CD4-positive, alpha-beta T cell treated with Interleukin-17A for 1 hour (primary cell): ENCODE measurements at places on chromosomes 4 and X.

GRCh38 chrX:154349359-154349935 lies 25.0 kb downstream of the FLNA start:
- DNase-seq = peak; percentile 32

- DNase-seq = no peak
These were observed 68.2 kb downstream of the MAGEA10 start for GRCh38 chrX:152070144-152070543.

- no peak for DNase-seq
These were observed 14.0 kb upstream of the GPKOW start for GRCh38 chrX:49137492-49137891.

DNA sequence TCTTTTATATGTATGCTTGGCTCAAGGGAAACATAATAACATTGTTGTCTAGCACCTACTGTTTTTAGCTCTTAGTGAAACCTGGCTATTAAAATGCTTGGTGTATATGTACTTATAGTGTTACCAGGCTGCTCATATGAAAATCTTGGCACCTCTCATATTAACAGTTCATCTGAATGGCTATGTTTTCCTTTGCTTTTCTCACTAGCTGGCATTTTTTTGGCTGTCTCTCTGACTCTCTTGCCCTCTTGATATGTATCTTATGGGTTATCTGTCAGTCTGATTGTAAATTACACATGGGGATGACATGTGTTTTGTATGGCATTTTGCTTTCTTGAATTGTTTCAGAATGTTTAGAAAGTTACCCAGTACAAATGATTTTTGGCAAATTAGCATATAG lies 158.0 kb downstream of the ARHGAP24 start:
- no peak for DNase-seq

DNA sequence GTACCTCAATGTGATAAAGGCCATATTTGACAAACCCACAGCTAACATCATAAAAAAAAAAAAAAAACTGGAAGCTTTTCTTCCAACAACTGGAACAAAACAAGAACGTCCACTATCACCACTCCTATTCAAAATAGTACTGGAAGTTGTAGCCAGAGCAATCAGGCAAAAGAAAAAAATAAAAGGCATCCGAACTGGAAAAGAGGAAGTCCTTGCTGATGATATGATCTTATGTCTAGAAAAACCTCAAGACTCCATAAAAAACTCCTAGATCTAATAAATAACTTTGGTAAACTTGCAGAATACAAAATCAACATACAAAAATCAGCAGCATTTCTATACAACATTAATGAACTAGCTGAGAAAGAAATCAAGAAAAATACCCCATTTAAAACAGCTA lies 134.3 kb downstream of the TEX11 start:
- DNase-seq = no peak

- no peak for DNase-seq
These were observed 142.4 kb upstream of the FGF13 start for GRCh38 chrX:138853936-138854335.

GRCh38 chr4:53556651-53557050 lies 34.6 kb downstream of the LNX1 start:
- no peak for DNase-seq
